ENCODE measurements at places on chromosomes 5 and 9.

- DNase-seq, result peak; percentile 60
These were observed 29.0 kb downstream of the CDO1 start for GRCh38 chr5:115787426-115787825.

DNA sequence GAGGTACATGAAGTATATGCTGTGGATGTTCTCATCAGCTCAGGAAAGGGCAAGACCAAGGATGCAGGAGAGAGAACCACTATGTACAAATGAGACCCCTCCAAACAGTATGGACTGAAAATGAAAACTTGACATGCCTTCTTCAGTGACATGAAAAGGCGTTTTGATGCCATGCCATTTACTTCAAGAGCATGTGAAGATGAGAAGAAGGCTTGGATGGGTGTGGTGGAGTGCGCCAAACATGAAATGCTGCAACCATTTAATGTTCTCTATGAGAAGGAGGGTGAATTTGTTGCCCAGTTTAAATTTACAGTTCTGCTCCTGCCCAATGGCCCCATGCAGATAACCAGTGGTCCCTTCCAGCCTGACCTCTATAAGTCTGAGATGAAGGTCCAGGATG is 47.7 kb downstream of the SEMA4D start:
- DNase-seq, result no peak

- DNase-seq, result no peak
These were observed 172.5 kb downstream of the FAM114A2 start for GRCh38 chr5:153866176-153866575.

- no peak for DNase-seq
These were observed 649.3 kb upstream of the WWC1 start for GRCh38 chr5:167642181-167642580.

- no peak for DNase-seq
These were observed 19.8 kb upstream of the NUDT12 start for GRCh38 chr5:103582364-103582763.

DNA sequence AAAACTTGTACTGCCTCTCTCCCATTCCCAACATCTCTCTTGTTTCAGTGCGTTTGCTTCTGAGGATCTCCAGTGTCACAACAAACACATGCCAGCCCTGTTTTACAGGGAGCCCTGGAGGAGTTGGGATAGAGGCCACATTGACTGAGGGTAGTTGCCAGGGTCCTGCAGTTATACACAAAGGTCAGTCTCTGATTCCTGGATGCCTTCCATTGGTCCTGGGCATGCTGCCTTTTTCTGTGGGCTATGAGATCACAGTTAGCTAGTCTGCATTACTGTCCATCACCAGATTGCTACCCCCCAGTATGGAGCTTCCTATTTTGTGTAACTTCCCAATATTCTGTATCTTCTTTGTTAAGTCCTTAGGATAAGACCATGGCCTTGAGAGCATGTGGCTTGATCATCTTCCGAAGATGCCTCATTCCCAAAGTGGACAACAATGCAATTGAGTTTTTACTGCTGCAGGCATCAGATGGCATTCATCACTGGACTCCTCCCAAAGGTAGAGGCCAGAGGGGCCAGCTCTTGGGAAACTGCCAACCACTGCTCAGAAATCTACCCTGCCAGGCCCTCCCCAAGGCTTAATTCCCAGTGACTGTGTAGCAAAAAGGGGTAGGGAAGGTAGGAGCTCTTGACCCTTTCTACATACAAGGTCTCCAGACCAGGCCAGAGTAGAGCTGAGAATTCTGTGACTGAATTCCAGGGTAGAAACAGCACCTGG is 9.5 kb downstream of the NUDT2 start:
- peak; percentile 75 for DNase-seq

DNA sequence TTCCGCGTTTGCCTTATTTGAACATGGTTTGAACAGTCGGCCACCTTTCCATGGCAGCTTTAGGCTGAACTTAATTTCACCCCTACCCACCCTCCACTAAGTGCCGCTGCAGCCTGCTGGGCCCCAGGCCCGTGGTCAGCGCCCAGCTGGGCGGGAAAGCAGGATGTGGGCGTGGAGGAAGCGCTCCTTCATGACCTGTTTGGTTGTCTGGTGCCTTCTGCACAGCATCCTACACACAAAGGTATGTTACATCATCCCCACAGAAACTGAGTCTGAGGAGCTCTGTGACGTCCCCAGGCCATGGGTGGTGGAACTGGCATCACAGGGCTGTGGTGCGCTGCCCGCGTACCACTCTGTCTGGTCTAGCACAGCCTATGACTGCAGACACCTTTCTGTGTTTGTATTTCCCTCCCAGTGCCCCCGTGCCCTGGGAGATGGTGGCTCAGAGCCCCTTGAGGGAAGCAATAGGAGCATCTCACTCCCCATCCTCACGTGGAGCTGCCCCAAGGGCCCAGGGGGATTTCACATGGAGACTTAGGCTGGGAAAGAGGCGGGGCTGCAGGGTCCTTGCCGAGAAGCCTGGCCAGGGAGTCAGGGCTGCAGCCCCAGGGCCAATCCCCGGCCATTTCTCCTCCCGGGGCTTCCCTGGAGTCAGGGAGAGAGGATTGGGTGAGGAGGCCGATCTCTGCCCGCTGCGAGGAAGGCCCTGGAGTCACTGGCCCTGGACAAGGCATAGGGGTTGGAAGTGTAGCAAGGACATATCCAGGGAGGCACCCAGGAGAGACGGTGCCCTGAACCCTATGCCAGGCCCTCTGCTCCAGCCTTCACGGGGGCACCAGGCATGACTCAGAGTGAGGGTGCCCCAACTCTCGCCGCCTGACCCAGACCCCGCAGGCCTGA is 37.5 kb upstream of the SUSD3 start:
- DNase-seq, result no peak

GRCh38 chr9:111890334-111890733 is 6.3 kb upstream of the UGCG start:
- no peak for DNase-seq

DNA sequence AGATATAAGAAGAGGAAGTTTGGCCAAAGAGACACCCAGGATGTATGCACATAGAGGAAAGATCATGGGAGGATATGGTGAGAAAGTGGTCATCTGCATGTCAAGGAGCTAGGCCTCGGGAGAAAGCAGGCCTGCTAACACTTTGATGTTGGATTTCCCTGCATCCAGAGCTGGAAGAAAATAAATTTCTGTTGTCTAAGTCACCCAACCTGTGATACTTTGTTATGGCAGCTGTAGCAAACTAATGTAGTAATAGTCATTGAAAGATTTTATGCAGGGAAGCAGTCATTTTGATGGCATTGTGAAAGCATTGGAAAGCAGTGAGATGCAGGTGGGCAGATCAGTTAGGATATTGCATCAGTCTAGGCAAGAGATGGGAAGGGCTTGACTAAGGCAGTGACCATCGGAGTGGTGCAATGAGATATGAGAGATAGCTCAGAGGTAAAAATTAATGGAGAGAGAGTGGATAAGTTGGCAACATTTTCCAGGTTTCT is 24.5 kb upstream of the FOCAD start:
- DNase-seq, result no peak

DNA sequence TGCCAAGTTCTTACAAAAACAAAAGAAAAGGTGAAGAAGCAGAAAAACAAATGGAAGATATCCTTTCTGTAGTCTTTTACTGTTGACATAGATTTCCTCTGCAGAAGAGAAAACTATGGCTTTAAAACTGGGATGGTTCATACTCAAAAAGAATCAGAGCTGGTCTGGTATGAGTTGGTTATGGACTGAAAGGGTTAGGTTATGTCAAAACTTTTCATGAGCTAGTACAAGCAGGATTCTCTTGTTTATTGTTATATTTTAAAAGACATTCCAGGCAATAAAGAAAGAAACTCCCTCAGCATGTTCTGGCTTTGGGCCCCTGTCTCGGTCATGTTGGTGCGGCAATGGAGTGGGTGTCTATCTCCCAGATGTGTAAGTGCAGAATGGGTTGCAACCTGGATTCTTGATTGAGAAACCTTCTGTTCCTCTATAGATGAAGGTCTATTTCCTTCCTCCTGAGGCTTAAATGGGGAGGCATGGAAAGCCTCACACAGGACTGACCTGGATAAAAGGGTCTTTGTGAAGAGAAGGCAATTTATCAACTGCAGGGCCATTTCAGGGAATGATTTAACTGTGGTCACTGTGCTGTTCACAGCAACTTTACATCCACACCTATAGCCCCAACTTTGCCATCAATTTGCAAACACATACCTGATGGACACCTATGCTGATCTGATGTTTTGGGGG is 209.6 kb upstream of the TNC start:
- DNase-seq, result no peak

- no peak for DNase-seq
These were observed 26.5 kb upstream of the MROH2B start for GRCh38 chr5:41097642-41098041.

DNA sequence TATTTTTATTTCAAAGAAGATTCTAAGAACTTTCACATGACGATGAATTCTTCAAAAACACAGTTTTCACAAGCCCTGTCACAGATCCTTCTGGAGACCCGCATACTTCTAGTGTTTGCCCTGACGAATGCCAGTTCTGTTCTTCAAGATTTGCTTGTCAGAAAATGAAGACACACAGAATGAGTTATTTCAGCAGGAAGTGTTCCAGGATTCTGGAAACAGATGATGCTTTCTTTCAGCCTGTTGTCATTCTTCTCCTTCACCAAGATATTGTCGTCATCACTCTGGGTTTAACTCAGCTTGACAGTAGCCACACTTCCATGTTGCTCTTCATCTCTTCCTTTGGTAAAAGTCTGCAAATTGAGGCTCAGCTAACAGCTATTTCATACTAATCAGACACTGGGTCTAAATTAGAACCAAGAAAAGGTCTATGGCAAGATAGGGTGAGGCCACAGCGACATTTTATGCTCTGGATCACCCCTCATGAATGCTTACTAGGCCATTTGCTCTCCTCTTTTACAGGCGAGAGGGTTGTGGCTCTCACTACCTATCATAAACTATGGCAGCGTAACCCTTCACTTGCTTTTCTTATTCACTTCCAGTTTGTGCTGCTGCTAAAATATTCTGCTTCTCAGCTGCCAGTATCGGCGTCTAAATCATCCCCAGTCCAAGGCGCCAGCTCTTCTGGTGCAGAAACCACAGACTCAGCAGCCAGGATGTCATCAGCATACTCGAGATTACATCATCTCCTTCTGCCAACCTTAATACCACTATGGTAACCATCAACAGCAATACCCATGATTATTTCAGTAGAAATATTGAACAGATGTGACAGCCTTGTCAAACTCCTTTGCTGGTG is 159.6 kb upstream of the TBCA start:
- DNase-seq, result no peak

DNA sequence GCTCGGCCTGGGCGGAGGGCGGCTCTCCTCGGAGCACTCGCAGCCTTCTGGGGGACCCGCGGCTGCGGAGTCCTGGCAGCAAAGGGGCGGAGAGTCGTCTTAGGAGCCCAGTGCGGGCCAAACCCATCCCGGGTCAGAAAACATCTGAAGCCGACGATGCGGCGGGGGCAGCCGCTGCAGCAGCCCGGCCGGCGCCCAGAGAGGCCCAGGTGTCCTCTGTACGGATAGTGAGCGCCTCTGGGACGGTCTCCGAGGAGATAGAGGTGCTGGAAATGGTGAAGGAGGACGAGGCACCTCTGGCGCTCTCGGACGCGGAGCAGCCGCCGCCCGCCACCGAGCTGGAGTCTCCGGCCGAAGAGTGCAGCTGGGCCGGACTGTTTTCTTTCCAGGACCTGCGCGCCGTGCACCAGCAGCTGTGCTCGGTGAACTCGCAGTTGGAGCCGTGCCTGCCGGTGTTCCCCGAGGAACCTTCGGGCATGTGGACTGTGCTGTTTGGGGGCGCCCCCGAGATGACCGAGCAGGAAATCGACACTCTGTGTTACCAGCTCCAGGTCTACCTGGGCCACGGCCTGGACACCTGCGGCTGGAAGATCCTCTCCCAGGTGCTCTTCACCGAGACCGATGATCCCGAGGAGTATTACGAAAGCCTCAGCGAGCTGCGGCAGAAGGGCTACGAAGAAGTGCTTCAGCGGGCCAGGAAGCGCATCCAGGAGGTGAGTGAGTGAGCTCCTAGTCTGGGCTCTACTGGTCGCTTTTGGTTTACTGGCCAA is 1.2 kb downstream of the JMY start:
- DNase-seq, result peak; percentile 79

GRCh38 chr9:69153707-69154521 is 20.2 kb upstream of the TJP2 start:
- peak; percentile 81 for DNase-seq

- no peak for DNase-seq
These were observed 366.9 kb downstream of the DMRTA1 start for GRCh38 chr9:22813529-22813928.

- no peak for DNase-seq
These were observed 113.3 kb upstream of the SPATA31D4 start for GRCh38 chr9:81814794-81815464.

All from right lobe of liver (tissue), 6 donors.